ENCODE measurements at places on chromosomes 5 and 9. TPM values are rescaled to one million over a fixed set of nuclear protein-coding genes. Genes with fewer than 3 reads are reported as not detected.

The OTP gene
- total RNA-seq = not detected

The PAEP gene
- total RNA-seq = not detected

The FGF18 gene
- 0.82 TPM for total RNA-seq

The N4BP3 gene
- 4.1 TPM for total RNA-seq

The PCDHA1 gene
- total RNA-seq = 8.6 TPM

The IL12B gene
- total RNA-seq = not detected
